ENCODE measurements at places on chromosomes 16 and 17.
A peak's percentile ranks its signal among the peaks of the same experiment; 100 is the strongest.

DNA sequence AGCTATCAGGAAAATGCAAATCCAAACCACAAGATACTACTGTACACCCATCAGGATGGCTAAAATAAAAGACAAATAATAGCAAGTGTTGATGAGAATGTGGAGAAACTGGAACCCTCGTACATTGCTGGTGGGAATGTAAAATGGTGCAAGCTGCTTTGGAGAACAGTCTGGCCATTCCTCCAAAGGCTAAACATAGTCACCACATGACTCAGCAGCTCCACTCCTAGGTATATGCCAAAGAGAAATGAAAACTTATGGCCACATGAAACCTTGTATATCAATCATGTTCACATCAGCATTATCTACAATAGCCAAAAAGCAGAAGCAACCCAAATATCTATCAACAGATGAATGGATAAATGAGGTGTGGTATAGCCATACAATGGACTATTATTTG is 28.5 kb downstream of the VAC14 start:
- no peak for DNase-seq

GRCh38 chr17:19387921-19388521 is 1.0 kb upstream of the MFAP4 start:
- peak; percentile 87 for DNase-seq

DNA sequence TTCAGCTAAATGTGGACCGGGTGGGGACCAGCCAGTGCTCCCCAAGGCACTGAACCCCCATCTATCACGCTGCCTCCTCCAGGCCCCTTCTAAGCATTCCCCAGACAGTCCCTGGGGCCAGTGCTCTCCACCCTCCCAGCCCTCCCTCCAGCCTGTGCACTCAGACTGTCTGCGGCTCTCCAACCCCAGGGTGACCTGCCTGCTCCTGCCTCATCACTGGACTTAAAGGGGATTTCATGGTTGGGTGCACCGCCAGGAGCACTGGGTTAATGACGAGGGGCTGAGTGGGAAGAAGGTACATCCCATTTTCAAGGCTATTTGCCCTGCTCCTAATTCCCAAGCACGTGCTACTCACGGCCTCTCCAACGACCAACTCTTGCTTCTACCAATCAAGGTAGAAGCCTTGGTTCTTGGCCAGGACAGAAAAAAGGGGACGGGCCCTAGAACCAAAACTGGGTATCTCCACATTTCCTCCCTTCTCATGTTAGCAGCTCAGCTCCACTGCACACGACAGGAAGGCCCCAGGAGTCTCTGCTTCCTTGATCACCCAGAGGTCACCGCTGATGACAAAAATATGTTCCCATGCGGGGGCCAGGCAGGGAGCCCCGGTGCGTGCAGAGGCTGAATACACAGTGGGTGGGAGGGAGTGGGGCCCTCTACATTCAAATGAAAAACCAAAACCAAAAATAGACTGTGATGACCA is 3.5 kb upstream of the ABR start:
- DNase-seq, result no peak

DNA sequence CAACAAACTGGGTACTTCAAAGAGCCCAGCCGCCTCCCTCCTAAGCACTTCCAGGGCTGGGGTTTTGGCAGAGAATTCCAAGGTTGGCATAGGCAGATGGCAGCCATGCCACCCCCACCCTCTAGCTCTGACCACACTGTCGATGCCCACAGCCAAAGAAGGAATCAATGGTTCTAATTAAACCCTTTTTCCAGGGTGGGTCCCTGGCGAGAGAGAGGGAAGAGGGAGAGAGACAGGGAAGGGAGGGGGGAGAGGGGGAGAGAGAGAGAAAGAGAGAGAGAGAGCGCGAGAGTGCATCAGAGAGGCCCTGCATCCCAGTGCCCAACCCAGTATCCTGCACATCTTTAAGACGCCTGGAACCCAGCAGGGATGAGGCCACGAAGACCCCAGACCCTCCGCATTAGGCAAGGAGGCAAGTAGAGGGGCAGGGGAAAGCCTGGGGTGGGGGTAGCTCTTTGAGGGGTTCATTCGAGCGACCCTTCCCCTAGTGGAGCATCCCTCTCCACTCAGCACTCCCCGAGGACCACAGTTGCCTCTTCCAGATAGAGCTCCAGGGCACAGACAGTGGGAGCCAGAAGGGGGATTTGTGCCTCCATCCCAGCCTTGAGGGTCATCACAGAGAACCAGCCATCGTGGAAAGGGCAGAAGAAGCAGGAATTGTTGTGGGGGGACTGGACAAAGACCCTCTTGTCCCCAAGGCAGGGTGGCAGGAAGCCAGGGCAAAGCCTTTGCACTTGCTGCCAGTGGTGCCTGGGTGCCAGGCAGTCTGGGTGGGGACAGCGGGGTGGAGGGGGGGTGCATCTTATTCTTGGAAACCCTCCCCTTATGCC is 2.6 kb downstream of the SRCIN1 start:
- no peak for DNase-seq

- DNase-seq, result no peak
Measured at GRCh38 chr16:24537474-24538337, 1.7 kb upstream of the RBBP6 start.

DNA sequence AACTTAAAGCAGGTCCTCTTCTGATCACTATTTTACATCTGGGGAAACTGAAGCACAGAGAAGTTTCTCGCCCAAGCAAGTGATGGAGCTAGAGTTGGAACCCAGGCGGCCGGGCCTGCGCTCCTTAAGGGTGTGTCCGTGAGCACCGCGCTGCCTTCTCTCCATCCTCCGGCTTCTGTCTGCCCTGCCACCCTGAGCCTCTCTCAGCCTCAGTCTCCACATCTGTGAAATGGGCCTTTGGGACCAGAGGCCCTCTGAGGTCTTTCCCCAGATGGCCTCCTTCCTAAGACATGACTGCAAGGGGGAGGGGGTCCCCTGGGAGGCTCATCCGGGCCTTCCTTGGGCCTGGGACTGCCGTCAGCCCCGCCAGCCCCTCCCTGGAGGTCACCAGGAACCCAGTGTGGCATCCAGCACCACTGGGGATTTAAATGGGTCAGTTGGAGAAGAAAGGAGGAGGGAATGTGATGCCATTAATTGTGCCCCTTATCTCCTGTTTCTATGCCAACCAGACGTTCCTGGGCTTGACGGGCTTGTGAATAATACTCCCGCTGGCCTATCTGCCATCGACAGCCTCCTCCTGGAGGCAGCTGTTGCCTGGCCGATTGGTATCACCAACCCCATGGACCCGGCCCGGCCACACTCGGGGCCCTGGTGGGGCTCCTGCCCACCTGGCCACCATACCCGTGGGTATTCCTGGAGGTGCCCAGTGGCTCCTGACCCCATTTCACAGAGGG is 5.1 kb downstream of the ZFPM1 start:
- DNase-seq, result peak; percentile 22

DNA sequence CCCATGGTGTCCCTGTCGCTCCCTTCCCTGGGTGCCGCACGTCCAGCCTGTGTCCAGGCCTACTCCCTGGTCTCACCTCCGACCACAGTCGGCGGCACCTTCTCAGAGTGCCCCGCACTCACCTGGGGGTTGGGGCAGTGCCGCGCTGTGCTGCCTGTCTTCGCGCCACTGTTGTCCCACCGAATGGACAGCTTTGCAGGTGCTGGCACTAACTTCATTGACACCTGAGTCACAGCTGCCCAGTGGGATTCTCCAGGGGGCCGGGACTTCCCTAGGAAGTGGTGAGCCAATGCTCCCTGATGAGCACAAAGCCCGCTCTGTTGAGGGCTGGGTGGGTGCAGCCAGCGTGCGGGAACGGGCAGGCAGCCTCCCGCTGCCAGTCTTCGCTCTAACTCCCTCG is 24.3 kb upstream of the DBNDD1 start:
- no peak for DNase-seq

GRCh38 chr17:44360826-44361225 is 2.8 kb downstream of the FAM171A2 start:
- DNase-seq, result peak; percentile 67

- no peak for DNase-seq
Measured at GRCh38 chr16:47486856-47487255, 25.7 kb downstream of the PHKB start.

- peak; percentile 62 for DNase-seq
Measured at GRCh38 chr17:35930211-35931065, at the start of gene RDM1. Gene RDM1, minus strand, starts transcription at chr17:35930773. Its CDS starts 46 bp downstream, at chr17:35930727.

DNA sequence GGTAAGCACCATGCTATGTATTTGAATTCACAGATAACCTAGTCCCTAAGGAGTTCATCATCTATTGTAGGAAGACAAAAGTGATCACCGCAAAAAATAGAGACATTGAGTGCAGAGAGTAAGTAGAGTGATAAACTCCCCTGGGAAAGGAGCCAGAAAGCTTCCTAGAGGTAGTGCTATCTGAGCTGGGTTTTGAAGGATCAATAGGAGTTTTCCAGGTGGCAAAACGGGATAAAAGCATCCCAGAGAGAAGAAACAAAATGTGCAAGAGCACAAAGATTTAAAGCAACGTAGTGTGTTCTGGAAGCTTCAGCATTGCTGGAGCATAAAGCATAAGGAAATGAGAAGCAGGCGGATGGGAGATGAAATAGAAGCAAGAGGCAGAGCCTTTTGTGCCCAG is 120.7 kb upstream of the PLCG2 start:
- no peak for DNase-seq

- DNase-seq, result peak; percentile 81
Measured at GRCh38 chr17:38896346-38896954, 26.6 kb downstream of the LASP1 start.

- no peak for DNase-seq
Measured at GRCh38 chr17:28956861-28957260, 5.5 kb upstream of the PHF12 start.

DNA sequence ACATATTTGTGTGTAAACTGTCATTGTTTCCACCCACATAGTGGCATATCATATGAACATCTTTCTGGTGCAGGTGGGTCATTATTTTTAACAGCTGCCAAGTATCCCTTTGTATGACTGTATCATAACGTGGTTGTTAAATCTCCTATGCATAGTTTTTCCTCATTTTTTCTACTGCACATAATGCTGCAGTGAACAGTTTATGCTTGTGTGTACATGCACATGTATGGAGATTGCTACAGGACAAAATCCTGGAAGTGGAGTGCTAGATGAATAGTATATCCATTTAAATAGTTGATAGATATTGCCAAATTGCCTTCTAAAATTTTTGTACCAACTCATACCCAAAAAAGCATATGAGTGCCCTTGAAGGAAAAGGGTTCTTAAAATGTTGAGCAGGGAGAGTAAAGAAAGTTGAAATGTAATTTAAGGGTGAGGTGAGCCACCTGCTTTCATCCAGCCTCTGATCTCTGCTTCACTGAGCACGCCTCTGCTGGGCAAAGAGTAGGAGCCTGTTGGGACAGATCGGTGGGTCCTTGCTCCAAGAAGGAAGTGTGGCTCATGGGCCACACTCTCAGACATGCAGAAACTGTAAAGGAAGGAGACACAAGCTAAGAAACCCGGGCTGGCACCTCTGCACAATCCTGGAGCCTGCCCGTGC is 55.3 kb downstream of the HLF start:
- DNase-seq, result no peak

DNA sequence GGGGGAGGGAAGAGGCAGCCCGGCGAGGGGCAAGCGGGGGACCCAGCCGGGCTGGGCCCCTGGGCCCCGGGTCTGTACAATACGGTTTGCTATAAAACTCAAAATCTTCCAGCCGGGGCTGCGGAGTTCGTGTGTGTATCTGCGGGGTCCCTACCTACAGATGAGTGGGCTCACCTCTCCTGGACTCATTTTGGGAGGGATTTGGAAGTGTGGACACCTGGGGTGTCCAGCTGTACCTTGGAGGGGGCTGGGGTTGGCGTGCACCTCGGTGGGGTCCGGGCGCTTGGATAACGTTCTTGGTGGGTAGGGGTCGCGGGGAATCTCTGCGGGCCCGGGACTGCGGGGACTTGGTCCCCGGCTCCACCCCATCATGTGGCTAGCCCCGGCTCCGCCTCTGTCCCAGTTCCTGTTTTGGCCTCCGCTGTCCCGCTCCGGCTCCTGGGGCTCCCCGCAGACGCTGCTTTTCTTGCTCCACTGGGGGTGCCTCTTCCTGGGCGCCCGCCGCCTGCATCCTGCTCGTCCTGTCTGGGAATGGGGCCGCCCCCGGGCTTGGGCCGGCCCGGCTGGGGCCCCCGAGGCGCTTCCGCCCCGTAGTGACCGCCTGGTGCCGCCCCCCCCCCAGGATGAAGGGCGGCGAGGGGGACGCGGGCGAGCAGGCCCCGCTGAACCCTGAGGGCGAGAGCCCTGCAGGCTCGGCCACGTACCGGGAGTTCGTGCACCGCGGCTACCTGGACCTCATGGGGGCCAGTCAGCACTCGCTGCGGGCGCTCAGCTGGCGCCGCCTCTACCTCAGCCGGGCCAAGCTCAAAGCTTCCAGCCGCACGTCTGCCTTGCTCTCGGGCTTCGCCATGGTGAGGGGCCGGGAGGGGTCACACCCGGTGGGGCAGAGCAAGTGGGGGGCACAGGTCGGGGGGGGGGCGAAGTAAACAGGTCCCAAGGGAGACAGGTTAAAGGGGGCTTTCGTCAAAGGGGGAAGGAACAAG is at the start of gene ORAI3:
Gene ORAI3 (plus strand): TSS at position 402 of the 983 bp plus-strand sequence. CDS start 222 bp downstream, at position 624.
- peak; percentile 71 for DNase-seq

DNA sequence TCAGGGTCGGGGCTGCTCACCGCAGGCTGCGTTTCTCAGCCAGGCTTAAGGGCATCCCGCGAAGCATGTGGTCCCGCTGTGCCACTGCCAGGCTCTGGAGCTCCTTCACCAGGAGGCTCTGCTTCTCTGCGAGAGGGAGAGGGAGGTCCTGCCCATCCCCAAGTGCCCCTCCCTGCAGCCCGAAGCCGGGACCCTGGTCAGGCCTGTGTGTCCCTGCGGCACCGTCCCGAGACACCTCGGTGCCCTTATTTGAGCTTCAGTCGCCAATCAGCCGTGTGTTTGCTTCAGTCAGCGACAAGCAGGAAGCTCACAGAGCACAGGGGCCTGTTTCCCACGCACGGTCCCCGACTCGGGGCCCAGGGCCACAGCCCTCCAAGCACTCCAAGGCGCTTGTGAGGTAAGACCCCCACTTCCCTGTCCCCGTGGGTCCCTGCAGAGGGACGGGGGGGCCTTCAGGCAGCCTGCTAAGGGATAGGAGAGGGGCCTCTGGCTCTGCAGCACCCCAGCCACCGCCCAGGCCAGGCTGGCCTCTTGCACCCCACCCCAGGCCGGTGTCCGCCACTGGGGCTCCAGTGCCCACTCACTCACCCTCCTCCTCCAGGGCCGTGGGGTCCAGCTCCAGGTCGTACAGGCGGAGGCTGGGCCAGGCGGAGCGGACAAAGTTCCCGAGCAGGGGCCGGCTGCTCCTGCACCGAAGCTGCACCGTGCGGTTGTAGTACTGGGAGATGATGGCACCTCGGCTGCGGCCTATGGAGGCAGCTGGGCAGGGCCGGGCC is 3.2 kb downstream of the TMC6 start:
- no peak for DNase-seq
